Dermis microvascular lymphatic vessel endothelial cell (primary cell): ENCODE measurements at places on chromosomes 7 and 10. TPM values are rescaled to one million over a fixed set of nuclear protein-coding genes. Genes with fewer than 3 reads are reported as not detected.
A peak's percentile ranks its signal among the peaks of the same experiment; 100 is the strongest.

The POM121C gene
- total RNA-seq, result 4.5 and 7.0 TPM in 2 replicates

The CLDN4 gene
- total RNA-seq, result under 0.01 and 0.25 TPM in 2 replicates

The ARMC10 gene
- total RNA-seq, result 30.6 TPM in 2 replicates

The RASSF4 gene
- 13.1 and 23.3 TPM in 2 replicates for total RNA-seq

The CDNF gene
- total RNA-seq, result 0.26 and 0.38 TPM in 2 replicates

The CCM2 gene
- total RNA-seq, result 44.4 and 63.2 TPM in 2 replicates

The GNG11 gene
- 326 and 460 TPM in 2 replicates for total RNA-seq

The PAX4 gene
- total RNA-seq, result not detected in 2 replicates

The FFAR4 gene
- total RNA-seq, result not detected in 2 replicates

The AKR1C2 gene
- 22.7 and 53.6 TPM in 2 replicates for total RNA-seq

The AKR1B1 gene
- 34.4 and 48.3 TPM in 2 replicates for total RNA-seq

- no peak for DNase-seq
These were observed 118.1 kb downstream of the INPP5A start for GRCh38 chr10:132655735-132656134.

GRCh38 chr10:47379445-47379785, 4.7 kb downstream of the ZNF488 start:
- no peak for DNase-seq

DNA sequence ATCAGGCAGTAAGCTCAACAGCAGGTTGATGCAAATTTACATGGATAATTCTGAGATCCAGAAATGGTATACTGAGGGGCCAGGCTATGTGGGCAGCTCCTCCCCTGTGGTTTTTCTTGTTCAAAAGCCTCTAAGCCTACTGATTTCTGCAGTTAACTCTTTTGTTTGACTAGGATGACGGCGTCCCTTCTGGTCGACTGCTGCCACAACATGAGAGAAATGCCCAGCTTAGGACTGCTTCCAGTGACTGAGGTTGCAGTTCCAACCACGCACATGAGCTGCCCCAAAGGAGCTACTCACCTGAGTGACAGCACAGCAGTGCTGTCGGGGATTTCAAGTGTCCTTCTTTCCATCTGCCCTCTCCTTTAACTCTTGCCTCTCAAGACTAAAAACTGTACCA, 973.0 kb upstream of the GHITM start:
- no peak for DNase-seq

DNA sequence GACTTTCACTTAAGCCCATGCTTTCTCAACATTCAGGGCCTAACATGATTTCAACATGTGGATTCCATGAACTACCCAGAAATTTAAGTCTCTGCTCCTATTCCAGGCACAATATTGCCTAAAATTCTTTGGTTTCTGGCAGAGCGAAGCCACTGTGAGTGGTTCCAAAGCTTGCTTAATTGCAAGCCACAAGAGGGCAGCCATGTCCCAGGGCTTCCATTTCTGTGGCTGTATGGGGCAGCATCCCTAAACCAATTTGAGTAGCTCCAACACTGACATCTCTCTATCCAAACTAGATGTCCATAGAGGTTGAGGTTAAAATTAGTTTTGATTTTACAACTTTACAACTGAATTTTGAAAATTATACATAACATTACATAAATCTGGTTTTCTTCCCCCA, 56.3 kb upstream of the MDFIC start:
- DNase-seq, result peak; percentile 27

DNA sequence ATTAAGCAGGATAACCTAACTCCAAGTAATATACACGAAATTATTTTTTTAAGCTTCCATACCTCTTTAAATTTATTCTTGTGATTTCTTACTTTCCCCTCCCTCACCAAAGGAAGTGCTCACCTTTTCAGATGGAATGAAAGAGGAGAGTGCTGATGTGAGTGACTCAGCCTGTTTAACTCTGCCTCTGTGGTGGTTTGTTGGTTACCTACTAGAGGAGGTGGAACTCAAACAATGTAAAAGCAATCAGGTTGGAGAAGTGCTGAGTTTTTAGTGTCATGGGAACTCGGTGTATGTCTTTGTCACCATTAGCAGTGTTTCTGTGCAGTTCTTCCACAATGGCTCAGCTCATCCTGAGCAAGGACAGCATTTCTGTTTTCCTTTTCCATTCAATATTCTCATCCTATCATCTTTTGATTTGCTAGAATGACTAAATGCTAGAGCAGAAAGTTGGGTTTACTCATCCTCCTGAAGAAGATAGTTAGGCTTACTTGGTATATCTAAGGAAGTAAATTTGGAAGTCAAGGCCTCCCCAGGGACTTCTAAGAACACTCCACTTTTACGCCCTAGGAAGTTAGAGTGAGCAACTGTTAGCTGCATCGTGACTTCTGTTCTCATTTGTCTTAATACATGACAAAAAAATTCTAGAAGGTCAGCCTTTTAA, 6.0 kb downstream of the ADD3 start:
- DNase-seq, result no peak

DNA sequence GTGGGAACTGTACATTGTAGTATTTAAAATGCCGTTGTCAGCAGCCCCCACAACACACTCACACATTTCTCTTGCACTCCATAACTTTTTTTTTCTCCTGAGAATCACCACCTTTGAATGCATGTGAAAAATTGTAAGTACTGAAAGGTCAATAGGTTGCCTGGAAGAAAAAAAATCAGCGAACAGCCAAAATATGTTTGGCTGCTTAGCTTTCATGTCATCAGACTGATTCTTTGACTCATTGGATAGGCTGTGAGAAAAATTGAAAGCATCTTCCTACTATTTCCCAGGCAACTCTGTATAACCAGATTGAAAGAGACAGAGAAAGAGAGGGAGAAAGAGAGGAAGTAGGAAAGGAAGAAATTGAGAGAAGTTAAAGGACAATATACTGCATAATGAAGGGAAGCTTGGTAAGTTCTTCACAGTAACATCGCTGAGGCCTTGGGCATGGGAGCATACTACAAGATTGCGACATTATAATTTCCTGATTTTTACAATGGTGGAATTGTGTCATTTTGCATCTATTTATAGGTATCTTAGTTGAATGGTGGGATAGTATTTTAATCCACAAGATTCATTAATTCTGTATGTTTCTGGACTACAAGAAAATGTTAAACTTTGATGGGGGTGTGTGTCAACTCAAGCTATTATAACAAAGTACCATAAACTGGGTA, 249.3 kb upstream of the KCND2 start:
- DNase-seq, result no peak

DNA sequence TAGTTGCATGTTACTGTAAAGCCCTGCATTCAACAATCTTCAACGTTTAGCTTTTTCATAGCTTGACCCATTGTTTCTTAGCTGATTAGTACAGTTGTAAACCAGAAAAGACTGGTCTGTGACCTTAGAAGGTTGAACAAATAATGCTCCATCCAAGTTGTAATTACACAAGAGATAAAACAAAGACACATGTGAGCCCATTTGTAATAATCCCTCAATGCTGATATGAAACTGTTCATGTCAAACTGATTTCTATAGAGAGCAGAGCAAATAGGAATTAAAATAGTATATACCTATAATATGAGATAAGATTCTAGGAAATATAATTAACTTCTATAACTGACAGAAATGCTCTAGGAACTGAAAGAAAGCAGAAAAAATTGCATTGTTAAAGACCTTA, 94.7 kb upstream of the SLC25A13 start:
- DNase-seq, result peak; percentile 25

- no peak for DNase-seq
These were observed 3.9 kb downstream of the LRWD1 start for GRCh38 chr7:102468478-102469350.

GRCh38 chr7:23471106-23471859, 992 bp upstream of the IGF2BP3 start:
- DNase-seq, result no peak

- no peak for DNase-seq
These were observed 7.2 kb downstream of the ANTXRL start for GRCh38 chr10:46293832-46294640.

DNA sequence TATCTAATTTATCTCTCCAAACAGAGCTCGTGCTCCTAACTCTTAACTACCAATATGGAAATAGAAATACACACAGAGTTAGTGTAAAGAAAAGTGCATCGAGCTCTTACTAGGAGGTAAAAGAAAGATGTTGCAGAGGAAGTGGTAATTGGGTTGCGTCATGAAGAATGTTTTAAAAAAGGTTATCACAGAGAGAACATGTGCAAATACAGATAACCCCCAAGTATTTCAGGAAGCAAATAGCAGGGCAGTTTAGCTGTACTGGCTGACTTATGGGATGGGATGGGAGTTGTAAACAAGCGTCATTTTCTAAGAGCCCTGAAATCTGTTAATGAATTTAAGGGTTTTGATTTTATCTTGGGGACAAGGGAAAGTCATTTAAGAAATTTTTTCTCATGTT, 153.9 kb downstream of the AGMO start:
- peak; percentile 34 for DNase-seq

DNA sequence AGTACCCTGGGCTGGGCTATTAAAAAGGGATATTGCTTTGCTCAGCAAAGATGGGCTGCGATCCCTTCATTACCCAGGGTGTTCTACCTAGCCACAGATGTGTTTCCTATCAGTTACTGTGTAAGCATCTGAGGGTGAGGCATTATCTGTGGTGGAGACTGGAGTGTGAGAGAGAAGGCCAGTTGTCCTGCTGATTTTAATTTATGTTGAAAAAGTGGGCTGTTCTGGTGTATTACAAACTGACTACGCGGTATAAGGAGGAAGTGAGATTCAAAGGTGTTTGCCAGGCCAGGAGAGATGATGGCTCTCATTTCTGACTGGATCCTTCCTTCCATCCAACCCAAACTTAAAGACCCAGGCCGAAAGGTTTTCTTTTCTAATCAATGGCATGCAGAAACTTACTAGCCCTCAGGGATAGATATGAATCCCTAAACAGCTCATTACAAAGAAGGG, 7.6 kb downstream of the TCF7L2 start:
- DNase-seq, result no peak

DNA sequence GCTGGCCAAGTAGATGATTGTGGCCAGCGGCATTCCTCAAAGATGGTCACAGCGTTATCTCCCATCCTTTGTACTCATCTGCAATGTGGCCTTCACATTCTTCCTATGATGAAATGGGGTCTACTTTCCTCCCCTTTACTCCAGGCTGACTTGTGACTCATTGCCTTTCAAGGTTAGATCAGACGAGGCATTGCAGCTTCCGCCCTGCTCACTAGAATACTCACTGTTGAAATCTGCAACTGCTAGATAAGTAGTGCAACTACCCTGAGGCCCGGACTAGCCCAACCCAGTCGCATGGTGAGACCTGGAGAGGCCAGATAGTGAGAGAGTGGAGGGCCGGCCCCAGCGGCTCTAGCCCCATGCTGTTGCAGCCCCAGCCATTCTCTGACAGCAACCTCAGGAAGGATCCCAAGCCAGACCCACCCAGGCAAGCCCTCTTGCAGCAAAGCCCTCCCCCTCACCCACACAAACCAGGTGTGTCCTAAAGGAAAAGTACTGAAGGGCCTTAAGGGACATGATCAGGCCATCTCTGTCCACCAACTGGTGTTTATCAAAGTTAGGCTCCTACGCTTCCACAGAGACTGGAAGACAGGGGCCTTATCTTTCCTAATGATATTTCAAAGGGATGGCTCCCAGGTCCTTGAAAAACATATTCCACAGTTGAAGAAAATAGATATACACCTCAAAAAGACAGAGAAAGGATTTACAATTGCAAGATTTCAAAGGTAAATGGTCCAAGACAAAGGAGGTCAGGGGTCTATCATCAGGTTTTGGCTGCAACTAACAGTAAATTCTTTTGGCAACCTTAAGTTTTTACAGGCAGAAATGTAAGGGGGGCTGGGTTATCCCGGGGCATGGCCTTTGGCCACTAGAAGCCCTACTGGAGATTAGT, 107.2 kb upstream of the TRIM24 start:
- DNase-seq, result no peak

GRCh38 chr10:3720228-3721019, 64.6 kb downstream of the KLF6 start:
- peak; percentile 82 for DNase-seq

DNA sequence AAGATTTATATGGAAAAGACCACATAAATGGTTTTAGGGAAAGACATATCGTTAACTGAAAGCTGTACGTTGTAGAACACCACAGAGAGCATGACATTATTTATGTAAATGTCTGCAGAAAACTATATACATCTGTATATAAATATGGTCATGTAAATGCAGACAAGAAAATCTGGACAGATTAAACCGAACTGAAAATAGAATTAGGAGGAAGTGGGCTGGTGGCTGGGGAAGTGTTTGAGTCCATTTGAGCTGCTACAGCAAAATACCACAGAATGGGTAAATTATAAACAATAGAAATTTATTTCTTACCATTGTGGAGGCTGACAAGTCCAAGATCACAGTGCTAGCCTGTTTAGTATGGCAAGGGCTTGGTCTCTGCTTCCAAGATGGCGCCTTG, 56.3 kb upstream of the USP6NL start:
- no peak for DNase-seq

DNA sequence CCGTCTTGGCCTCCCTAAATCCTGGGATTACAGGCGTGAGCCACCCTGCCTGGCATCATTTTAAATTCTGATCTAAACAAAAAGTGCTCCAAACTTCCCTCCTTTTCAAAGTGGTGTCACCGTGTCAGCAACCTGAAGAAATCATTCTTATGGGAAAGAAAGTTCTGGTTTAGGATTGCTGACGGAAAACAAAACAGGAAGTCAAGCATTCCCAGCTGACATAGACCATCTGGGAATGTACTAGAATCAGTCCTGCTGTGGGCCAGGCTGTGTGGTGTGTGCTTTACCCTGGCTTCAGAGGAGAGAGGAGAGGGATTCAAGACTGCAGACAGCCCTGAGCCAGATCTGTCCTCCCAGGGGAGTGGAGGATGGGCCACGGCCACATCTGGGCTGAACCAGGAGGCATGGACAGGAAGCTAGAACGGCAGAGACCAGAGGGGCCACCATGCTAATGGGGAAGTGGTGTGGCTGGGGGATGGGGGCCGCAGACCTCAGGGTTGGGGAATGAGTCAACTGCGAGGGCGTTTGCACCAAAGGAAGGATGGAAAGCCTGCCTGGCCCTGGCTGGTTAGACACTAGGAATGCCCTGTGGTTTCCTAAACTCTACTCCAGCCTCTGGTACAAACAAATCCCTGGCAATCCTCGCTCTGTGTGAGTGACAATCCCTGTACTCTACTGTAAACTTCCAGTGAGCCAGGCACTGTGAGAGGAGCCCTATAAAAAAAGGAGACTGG, 16.7 kb upstream of the CLIP2 start:
- peak; percentile 94 for DNase-seq

DNA sequence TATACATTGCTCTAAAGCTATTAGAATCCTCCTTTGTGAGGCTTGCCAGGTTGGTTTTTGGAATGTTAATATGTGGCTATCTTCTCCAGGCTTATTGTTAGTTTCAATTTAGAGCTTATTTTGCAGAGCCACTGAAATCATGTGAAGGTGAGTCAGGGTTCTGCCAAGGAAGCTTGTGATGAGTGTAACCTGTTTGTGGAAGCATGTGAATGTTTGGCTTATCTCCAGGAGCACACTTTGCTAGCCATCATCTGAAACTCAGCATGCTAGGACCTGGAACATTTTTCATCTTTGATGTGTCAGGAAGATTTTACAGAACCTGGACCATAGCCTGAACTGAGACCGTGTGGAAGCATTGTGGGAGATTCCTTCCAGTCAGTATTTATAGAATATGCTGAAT, 197.3 kb downstream of the PPP1R9A start:
- DNase-seq, result peak; percentile 82

- peak; percentile 19 for DNase-seq
These were observed 16.2 kb upstream of the PAX2 start for GRCh38 chr10:100728928-100729861.
